ENCODE measurements at places on chromosomes 1 and 21.

GRCh38 chr1:214551436-214552173 lies at the start of gene PTPN14:
Gene PTPN14 (minus strand): TSS chr1:214551602. CDS start chr1:214464803, 86,799 bp downstream.
- peak; percentile 93 for DNase-seq

GRCh38 chr21:41689289-41689583 lies 77.6 kb downstream of the RIPK4 start:
- DNase-seq = no peak

- no peak for DNase-seq
Measured at GRCh38 chr1:172756024-172756423, 97.1 kb downstream of the FASLG start.

DNA sequence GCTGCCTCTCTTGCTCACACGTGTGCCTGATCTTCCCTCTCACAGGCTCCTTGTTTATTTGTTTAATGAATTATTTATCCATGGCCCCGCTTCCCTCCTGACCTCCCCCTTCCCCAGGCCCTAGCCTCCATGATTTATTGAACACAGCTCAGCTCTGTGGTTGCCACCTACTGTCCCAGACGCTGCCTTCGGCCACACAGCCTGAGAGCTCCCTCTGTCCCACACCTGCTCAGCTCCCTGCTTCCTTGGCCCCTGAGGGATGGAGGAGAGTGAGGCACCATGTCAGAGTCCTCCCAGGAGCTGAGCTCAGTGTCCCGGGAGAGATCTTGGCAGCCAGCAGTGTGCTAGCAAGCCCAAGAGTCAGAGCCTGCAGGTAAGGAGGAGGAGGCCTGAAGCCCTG lies 3.1 kb upstream of the EFNA3 start:
- DNase-seq = no peak

DNA sequence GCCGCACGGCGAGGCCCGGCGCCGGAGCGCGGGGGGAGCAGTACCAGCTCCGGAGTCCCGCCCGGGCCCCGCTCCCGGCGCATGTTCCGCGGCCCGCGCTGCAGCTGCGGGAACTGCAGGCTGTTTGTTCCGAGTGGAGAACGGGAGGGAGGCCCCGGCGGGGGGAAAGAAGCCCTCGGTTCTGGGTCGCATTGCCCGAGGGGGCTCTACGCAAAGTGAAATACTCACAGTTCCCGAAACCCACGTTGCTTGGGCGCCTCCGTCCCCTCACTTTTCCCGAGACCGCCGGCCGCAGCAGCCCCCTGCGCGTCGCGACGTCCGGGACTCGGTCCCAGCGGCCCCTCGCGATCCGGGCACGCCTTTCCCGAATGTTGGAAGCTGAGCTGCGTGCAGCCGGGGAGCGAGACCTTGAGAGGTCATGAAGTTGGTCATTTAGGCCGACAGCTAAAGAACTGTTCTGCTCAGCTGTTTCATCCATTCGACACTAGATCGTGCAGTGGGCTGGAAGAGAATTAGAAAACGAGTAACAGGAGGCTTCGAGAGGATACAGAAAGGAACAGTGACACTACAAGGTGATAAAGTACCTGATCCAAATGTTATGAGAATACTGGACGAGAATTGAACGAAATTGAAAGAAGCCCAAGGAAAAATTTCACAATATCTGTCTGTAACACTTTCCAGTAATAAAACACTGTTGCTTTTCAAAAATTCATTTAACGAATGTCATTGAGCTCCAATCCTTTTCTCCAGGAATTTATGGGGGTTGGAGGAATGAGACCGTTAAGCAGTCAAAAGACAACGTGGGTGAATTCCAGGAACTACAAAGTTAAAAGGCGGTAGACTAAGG lies 657 bp upstream of the LIN9 start:
- DNase-seq = no peak

DNA sequence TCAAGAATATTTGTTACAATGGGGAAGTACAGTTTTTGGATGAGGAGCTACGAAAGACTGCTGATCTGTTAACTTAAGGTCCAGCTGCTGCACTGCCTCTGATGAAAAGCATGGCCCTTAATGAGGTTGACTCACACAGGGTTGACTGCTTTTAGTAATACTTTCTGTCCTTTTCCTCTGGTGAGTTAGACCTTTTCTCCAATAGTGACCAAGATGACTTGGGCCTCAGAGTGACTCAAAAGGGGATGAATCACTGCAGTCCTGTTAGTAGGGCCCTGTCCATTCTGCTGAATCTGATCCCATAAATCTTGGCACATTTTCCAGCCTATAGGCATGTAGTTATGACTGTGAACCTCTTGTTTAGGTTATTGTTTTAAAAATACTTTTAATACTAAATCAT lies 2.7 kb downstream of the DISP1 start:
- peak; percentile 92 for DNase-seq

DNA sequence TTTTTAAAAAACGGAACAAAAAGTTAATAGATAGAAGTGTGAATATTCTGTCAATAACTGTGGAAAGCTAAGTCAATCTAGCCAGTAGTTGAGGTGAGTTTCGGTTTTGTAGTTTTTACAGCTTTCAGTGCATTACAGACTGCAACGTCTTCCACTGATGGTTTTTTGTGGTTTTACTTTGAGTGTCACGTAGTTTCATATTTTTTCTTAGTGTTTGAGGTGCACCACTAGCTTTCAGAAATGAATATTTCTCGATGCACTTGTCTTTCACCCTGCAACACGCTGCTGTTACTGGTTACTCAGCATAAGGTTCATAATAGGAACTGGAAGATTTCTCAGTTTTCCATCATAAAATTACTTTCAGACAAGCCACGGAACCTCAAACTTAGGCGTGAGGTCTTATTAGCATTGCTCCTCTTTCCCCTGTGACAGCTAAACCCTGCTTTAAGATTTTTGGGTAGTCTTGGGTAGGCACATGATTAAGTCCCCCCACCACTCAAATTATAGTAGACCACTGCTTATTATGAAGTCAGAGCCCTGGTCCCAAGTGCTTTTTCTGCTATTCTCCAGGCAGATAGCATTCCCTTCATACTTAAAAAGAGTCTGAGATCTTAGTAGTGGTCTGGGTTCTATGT lies 1412.7 kb downstream of the KCNT2 start:
- DNase-seq = no peak

GRCh38 chr1:216064643-216065042 lies 358.6 kb downstream of the USH2A start:
- DNase-seq = no peak

DNA sequence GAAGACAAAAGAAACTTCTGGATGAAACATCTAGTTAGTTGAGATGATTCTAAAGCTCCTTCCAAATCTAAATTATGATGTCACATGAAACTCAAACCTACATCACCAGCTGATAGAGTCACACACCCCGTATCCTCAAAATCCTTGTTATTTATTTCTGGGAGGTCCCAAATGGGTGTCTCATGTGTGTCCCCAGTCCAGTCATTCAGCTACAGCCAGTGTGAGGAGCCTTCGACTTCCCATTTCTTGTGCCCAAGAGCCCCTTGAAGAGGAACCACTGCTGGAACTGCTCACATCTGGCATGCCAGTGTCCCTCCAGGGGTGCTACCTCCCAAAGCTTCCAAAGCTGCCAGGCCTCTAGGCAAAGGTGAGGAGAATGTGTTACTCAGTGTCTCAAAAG lies 32.5 kb upstream of the KCNA3 start:
- no peak for DNase-seq

DNA sequence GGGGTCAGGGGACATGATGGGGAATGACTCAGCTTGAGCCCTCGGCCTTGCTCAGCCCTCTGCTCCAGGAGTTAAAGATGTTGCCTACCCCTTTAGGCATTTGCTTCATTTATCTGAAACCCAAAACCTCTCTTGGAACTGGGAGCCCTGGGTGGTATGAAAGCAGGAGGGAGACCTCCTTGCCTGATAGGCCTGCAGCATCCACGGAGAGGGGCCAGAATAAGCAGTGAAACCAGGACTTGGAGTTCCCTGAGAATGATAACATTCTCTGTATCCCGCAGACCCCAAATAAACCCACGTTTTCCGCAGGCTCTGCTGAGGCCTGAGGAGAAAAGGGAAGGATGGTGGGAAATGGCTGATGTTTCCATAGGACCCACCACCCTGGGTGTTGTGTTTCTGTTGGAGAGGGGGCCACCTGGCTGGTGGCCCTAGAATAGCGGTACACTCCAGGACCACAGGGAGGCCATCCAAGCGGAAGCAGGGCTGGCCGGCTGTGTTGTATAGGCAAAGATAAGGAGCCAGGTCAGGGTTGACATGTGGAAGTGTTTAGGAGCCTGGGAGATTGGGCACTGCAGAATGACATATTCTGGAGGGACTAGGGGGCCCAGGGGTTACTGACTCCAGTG lies 77.4 kb downstream of the FOXD2 start:
- no peak for DNase-seq

DNA sequence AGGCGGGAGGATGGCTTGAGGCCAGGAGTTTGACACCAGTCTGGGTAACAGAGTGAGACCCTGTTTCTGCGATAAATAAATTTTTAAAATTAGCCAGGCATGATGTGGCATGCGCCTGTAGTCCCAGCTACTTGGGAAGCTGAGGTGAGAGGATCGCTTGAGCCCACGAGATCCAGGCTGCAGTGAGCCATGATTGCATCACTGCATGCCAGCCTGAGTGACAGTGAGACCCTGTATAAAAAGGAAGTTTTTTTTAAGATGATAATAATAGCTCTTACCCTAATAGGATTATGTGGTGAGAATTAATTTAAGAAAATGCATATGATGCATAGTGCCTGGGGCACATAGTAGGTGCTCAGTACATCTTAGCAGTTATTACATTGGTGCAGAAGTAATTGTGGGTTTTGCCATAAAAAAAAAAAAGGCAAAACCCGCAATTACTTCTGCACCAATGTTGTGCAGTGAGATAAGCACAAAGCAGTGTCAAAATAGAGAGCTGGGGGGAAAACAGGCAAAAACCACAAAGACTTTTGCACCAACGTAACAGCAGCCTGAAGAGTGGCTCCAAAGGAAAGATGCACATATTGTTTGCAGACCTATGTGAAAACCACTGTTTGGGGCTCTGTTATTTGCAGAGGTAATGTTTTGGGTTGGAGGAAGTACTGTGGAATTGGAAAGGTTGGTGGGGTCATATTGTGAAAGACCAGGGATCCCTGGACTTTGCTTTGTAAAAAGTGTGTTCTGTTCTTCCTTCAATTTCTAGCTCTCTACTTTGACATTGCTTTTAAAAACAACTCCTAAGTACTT lies 72.4 kb downstream of the PLXNA2 start:
- DNase-seq = no peak

- DNase-seq = no peak
Measured at GRCh38 chr1:233673261-233673946, 59.5 kb downstream of the KCNK1 start.

GRCh38 chr1:53594391-53595180 lies 135.4 kb downstream of the DMRTB1 start:
- no peak for DNase-seq

DNA sequence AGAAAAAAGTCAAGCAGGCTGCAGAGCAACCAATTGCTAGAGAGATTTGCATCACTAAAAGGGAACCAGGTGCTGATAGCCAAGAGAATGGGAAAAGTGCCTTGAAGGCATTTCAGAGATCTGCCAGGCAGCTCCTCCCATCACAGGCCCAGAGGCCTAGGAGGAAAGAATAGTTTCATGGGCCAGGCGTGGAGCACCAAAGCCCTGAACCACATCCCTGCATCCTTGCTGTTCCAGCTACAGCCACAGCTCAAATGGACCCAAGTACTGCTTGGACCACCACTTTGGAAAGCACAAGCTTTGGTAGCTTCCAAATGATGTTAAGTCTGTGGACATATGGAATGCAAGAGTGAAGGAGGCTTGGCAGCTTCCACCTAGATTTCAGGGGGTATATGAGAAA lies 29.7 kb upstream of the ZSWIM5 start:
- no peak for DNase-seq

GRCh38 chr21:26972192-26972591 lies 5.3 kb upstream of the ADAMTS5 start:
- no peak for DNase-seq

GRCh38 chr1:186722711-186723309 lies 42.6 kb upstream of the PTGS2 start:
- DNase-seq = peak; percentile 4

- no peak for DNase-seq
Measured at GRCh38 chr21:37341254-37341960, 25.2 kb upstream of the DYRK1A start.

GRCh38 chr1:21045351-21045750 lies 131.3 kb downstream of the EIF4G3 start:
- no peak for DNase-seq

DNA sequence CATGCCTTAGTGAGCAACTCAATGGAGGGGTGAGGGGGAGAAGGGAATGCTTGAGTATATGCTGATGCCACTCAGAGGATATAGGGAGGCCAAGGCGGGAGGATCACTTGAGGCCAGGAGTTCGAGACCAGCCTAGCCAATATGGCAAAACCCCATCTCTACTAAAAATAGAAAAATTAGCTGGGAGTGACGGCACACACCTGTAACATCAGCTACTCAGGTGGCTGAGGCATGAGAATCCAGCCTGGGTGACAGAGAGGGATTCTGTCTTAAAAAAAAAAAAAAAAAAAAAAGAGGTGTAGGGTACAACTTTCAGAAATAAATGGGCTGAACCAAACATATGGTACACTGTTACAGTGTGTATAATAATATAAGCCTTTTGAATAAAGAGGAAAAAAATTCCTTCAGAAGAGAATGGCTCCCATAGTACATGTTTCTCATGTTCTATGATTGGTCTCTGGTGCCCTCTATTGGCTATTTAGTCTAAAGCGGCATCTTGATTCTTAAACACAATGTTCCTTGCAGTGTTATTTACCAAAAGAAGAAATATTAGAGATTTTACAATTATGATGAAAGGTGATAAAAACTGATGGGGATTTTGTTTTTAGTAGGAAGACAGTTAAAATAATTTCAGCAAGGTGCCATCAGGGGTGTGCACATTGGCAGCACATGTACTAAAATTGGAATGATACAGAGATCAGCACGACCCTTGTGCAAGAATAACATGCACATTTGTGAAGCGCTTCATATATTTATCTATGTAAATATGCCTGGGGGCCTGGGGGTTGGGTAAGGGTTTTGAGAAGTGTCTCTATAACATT lies 109.8 kb downstream of the PATJ start:
- DNase-seq = no peak

DNA sequence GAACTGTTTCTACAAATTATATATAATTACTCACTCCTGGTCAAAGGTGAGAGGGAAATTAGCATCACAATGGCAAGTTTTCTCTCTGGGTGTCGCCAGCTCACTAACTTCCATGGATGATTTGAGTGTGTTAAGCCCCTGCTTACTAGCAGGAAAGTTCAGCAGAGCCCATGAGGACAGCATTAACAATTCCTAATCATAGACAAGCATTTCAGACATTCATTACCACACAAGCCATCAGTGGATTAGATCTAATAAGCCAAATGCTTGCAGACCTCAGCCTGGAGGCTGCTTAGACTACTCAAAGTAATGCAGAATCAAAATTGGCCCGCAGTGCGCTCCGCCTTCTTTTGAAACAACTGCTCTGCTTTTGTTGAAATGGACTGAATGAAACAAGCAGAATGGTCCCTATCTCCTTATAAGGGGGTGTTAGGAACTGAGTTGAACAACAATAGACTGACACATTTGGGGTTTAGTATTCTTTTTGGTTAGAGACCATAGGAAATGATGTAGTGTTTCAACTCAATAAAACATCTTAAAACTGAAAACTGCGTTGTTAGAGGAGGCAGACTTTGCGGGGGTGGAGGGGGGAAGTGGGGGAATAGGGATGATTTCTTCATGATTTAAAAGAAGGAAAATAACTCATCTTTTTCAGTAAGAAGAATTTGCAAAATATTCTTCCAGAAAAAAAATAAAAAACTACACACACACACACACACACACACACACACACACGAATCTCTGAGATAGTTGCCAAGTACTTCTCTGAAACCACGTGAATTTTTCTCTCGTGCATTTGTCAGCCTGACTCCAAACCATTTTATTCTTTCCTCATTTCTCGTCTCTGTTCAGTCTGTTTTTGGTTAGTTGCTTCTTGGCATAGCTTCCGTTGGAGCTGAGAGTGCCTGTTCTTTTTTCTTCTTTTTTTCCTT lies 54.6 kb downstream of the GORAB start:
- DNase-seq = no peak

All from PC-9 (cell line).